ENCODE measurements at places on chromosomes 5 and 9.

- no peaks in the 10 kb centered on the region for H3K27me3 ChIP-seq
- DNase-seq = no peak
- no peaks in the 10 kb centered on the region for H3K36me3 ChIP-seq
- no peak overlapping the region for H3K27ac ChIP-seq
Measured at GRCh38 chr9:7546261-7546660, 253.3 kb downstream of the DMAC1 start.

DNA sequence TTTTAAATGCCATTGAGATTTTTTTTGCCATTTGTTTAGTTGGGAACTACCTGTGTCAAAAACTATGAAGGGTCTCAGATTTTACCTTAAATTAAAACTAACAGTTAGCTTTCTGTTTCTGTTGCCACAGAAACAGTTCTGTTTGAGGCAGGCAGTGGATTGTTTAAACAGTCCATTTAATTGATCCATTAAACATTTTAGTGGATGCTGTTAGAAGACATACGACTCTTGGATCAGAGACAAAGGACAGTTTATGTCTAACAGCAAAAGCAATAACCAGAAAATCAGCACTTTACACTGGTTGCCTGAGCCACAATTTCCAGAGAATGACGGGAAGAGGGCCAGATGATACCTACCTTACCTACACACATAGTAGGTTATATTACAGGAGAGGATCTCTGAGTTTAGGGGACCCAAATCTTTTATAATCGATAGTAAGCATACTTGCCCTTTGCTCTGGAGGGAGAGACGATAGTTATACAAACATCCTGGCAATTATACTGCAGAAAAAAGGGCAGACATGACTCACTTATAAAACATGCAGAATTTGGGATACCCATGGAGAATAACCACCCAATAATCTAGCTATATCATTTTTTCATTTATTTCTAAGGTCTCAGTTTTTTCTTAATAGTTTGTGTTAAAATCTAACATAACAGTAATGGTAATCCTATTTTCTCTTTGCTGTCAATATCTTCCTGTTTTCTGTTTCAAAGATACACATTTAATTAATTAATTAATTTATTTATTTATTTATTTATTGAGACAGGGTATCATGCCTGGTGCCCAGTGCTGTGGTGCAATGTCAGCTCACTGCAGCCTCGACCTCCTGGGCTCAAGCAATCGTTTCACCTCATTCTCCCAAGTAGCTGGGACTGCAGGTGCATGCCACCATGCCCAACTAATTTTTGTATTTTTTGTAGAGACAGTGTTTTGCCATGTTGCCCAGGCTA lies 136.7 kb upstream of the TNFAIP8 start:
- H3K36me3 ChIP-seq = no peaks in the 10 kb centered on the region
- H3K4me1 ChIP-seq = no peaks in the 10 kb centered on the region
- H3K27ac ChIP-seq = no peak overlapping the region
- DNase-seq = no peak

GRCh38 chr9:77949751-77950436 lies 81.7 kb downstream of the GNAQ start:
- peaks cover 51% of the 10 kb centered on the region for H3K4me1 ChIP-seq
- no peak overlapping the region for H3K27ac ChIP-seq
- H3K27me3 ChIP-seq = no peaks in the 10 kb centered on the region
- DNase-seq = no peak
- H3K4me3 ChIP-seq = no peak overlapping the region
- H3K36me3 ChIP-seq = no peaks in the 10 kb centered on the region

- H3K27me3 ChIP-seq = no peaks in the 10 kb centered on the region
- H3K4me3 ChIP-seq = no peak overlapping the region
- no peaks in the 10 kb centered on the region for H3K36me3 ChIP-seq
Measured at GRCh38 chr5:8650186-8650585, 781.2 kb downstream of the MTRR start.

DNA sequence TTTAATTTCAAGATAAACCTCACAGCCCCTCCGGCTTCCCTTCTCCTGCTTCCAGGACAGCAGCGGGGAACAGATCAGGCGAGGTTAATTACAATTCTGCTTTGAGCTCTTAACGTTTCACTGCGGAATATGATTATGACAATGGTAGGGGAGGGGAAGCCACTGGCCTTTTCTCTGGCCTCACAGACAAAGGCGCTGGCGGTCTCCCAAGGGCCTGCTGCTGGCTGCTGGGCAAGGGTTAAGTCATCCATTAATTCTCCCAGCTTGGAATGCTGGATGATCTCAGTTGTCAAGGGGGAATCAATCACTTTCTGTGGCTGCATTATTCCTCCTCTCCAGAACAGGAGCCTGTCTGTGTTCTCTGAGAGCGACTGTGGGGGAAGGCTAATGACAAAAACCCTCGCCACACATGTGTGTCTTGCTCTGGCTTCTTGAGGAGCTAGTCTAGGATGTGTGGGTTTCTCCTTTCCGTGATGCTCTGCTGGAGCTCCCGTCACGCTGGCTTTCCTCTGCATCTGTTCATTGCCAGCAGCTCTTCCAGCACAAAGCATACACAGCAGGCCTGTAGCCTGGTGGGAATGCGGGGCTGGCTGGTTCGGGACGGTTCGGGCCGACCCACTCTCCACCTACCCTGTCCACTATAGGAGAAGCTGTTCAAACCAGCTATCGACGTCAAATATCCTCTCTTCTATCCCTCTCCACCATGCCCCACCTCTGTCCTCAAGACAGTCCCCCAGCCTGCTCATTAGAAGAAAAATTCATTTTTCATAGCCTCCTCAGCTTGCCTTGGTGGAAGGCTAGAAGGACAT lies 82.8 kb downstream of the DCP2 start:
- DNase-seq = no peak
- H3K4me3 ChIP-seq = no peak overlapping the region
- no peak overlapping the region for H3K27ac ChIP-seq
